ENCODE measurements at places on chromosomes 6 and 20.
A peak's percentile ranks its signal among the peaks of the same experiment; 100 is the strongest.

GRCh38 chr6:150835620-150836019, 29.9 kb upstream of the MTHFD1L start:
- no peak for DNase-seq

- DNase-seq, result no peak
Observed at GRCh38 chr20:21050710-21051109, 55.4 kb downstream of the LINC00237 start.

GRCh38 chr6:31525932-31526591, 2.7 kb upstream of the MCCD1 start:
- DNase-seq, result peak; percentile 37

DNA sequence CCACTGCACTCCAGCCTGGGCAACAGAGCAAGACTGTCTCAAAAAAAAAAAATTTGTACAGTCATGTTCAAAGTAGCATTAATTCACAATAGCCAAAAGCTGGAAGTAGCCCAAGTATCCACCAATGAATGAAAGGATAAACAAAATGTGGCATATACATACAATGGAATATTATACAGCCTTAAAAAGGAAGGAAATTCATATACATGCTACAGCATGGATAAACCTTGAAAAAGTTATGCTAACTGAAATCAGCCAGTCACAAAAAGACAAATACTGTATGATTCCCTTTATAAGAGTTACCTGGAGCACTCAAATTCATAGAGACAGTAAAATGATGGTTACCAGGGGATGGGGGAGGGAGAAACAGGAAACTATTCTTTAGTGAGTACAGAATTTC, 15.7 kb downstream of the EEF1A1 start:
- no peak for DNase-seq

GRCh38 chr6:138795809-138796603, at the start of gene ECT2L:
Gene ECT2L, plus strand, starts transcription at chr6:138796087. Its CDS starts 17,188 bp downstream, at chr6:138813275.
- no peak for DNase-seq

Data from fibroblast of skin of abdomen (primary cell).